ENCODE measurements at places on chromosomes 3 and 15.

DNA sequence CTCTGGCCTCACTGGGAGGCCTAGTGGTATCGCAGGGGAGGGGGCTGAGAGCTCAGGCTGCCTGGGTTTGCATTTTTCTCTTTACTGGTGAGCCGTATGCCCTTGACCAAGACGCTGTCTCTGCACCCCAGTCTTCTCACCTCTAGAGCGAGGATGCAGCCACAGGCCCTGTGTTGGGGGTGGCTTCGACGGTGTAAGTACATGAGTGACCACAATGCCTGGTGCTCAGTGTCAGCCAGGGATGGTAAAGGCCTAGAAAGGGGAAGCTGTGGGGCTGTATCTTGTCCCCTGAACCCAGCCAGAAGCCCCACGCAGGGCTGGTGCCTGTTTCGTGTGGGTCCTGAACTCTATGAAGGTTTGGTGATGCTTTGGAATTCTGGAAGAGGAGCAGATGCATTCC, 19.8 kb downstream of the SYNM start:
- no peak for DNase-seq

GRCh38 chr15:63050731-63051155, 8.2 kb downstream of the TPM1 start:
- DNase-seq: no peak

- no peak for DNase-seq
These were observed 525.2 kb downstream of the CADM2 start for GRCh38 chr3:85483986-85484385.

GRCh38 chr3:66851894-66852613, 146.1 kb upstream of the KBTBD8 start:
- DNase-seq: no peak

DNA sequence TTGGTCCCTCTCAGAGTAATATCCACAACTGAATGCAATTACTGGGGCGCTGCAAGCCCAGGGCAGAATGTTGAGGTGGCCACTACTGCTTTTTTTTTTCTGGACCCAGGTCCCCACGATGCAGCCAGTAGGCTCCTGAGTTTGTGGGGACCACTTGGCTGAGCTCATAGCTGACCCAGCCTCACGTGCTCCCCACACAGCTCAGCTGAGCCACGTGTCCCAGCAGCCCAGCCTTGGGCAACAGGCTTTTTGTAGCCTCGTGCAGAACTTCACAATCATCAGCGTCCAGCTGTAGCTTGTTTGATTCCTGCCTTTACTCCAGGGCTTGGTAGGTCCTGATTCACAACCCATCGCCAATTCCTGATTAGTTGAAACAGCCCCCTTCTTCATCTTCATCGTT, 117.3 kb downstream of the ETFA start:
- DNase-seq: no peak

DNA sequence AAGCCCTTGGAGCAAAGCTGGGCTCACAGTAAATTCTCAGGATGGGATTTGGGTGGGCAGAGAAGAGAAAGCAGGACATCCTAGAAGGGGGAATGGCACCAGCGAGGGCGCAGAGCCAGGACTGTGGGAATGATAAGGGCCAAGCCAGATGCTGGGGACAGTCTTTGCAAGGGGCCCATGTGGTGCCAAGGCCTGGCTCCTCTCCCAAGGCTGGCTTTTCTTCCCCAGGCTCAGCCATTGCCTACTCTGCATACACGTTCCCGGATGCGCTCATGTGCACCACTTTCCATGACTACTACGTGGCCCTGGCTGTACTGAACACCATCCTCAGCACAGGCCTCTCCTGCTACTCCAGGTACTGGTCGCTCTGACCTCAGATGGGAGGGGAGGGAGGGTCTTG, 24.7 kb upstream of the KIF23 start:
- DNase-seq: no peak

DNA sequence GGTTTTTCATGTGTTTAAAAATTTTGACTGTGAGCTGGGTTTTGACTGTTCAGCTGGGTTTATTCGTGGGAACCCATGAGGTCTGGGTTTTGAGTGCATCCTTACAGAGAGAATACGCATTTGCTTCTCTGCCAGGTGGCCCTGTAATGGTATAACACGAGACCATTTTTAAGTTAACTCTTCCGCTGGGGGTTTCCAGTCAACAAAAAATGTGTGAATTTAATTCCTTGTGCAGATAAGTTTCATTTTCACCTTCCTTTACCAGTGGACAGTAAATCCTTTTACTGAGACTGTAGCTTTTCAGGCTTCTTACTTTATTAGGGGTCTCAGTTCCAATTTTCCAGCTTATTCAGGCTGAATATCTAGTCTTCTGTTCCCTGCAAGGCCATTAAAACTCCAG, 149.6 kb downstream of the OPA1 start:
- DNase-seq: no peak

- DNase-seq: no peak
These were observed 870.3 kb downstream of the NAALADL2 start for GRCh38 chr3:175729466-175729865.

- DNase-seq: no peak
These were observed 379.5 kb upstream of the AGTR1 start for GRCh38 chr3:148318240-148318639.

DNA sequence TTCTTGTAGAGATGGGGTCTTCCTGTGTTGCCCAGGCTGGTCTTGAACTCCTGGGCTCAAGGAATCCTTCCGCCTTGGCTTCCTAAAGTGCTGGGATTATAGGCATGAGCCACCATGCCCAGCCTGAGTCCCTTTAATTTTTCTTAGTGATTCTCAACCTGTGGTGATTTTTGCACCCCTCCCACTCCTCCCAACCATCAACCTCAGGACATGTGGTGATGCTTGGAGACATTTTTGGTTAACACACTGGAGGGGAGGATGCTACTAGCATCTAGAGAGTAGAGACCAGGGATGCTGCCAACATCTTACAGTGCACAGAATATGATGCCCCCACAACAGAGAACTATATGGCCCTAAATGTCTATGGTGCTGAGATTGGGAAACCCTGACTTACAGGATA, 83.0 kb upstream of the LMOD3 start:
- no peak for DNase-seq

GRCh38 chr15:38617831-38618230, 53.2 kb upstream of the RASGRP1 start:
- DNase-seq: no peak

DNA sequence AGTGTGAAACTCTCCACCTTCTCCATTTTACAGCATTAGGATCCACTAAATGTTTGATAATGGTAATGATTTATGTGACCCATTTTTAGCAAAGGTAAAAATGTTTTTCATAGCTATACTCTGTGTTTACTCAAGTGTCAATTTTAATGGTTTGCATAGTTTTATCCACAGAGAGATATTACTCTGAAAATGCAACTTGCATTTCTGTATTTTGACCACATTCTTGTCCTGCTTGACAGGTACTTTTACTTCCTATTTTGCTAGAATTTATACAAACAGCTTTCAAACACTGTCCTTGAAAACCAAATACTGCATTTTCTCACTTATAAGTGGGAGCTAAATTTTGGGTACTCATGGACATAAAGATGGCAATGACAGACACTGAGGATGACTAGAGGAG, 62.9 kb downstream of the SERPINI1 start:
- no peak for DNase-seq

GRCh38 chr3:147654827-147655226, 245.7 kb downstream of the ZIC1 start:
- DNase-seq: no peak

DNA sequence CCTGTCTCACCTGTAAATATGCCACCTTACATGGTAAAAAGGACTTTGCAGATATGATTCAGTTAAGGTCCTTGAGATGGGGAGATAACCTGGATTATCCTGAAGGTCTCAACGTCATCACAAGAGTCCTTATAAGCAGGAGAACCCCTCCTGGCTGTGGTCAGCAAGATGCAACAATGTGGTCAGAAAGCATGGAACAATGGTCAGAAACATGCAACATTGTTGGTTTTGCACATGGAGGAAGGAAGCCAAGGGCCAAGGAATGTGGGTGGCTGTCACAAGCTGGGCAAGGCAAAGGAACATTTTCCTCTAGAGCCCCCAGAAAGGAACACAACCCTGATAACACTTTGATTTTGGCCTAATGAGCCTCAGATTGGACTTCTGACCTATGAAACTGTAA, 9.4 kb upstream of the SUMF1 start:
- DNase-seq: no peak

DNA sequence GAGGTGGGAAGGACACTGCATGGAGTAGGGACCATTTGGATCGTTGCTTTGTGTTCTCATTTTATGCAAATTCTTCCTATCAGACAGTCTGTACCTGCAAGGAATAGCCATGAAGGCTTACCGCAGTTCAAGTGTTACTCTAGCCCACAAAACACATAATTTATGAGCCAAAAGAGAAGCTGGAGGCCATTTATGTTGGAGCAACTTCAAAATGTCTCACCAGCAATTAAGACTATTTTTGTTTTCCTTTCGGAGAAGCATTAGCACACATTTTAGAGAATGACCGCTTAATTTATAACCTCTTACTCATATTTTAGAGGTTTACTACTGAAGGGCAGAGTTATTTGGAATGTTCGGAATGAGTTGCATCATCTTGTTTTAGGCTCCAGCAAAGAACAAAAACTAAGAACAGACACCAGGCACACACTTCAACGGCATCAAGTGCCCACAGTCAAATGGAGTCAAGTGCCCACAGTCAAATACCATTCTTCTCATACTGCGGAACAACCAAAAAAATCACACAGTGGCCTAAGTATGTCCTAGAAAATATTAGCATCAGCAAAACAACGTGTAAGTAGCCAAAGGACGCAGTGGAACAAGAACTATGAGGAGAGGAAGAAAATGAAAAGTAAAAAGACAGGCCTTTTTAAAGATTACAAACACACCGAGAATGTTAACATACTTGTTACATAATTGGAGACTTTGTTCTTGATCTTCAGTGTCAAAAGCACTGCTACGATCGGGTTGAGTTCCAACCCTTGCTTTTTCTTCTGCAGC, 17.5 kb upstream of the GOLGA8J start:
- DNase-seq: no peak

DNA sequence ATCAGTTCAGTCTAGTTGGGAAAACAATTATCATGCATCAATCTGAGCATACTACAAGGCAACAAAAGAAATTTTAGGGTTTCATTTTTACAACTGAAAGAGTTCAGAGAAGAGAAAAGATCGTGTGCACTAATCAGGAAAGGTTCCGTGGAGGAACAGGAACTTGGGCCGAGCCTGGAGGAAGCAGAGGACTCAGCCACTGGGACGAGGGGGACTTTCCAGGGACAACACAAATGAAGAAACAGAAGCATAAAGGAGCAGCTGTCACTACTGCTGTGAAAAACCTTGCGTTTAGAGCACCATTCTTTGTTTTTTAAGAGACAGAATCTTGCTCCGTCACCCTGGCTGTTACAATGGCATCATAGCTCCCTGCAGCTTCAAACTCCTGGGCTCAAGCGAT, 60.5 kb downstream of the MYO1E start:
- no peak for DNase-seq

DNA sequence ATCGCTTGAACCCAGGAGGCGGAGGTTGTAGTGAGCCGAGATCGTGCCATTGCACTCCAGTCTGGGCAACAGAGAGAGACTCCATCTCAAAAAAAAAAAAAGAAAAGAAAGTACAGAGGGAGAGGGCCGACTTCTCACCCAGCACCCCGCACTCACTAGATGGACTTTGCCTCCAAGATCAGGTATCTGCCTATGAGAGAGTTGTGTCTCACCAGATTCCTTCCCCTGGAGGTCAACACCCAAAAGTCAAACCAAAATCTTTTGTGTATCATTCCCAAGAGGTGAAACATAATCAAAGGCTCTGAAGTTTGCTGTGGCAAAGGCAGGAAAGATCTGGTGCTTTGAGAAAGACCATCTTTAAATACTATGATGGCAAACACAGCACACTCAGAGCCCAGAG, 51.2 kb downstream of the HMCES start:
- no peak for DNase-seq

DNA sequence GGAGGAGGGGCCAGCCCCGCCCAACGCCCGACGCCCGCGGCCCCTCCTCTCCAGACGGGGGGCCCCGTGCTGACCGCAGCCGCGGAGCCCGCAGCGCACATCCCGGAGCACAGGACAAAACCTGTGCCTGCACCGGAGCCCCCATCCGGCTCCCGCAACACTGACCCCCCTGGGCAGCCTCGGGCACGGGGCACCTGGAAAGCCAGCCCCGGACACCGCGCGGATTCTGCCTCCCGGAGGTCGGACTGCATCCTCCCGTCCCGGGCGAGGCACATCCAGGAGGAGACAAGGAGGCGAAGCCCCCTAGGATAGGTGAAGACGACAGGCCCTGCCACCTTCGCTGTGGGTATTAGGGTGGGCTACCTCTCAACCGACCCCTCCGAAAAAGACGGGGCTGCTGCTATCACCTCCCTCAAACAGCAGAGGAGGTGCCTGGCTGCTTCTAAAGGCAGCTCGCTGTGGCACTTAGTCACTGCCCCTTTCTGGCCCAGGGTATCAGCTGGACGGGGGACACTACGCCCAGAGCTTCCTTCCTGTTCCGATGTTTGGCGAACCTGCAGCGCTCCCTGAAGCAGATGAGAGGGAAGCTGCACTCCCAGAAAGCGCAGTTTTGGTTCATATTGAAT, 10.6 kb downstream of the XXYLT1 start:
- no peak for DNase-seq

GRCh38 chr3:170523248-170523647, 62.6 kb downstream of the SLC7A14 start:
- DNase-seq: no peak

GRCh38 chr3:66195347-66195783, 25.4 kb upstream of the SLC25A26 start:
- DNase-seq: no peak

- DNase-seq: no peak
These were observed 482.8 kb upstream of the NAALADL2 start for GRCh38 chr3:174376346-174376745.

GRCh38 chr3:44265815-44266214, 24.1 kb downstream of the TOPAZ1 start:
- DNase-seq: no peak

- DNase-seq: no peak
These were observed 60.7 kb downstream of the PDZRN3 start for GRCh38 chr3:73563896-73564582.

- DNase-seq: no peak
These were observed 2.9 kb upstream of the JAGN1 start for GRCh38 chr3:9887480-9887879.

- DNase-seq: no peak
These were observed 361.2 kb downstream of the DIPK2A start for GRCh38 chr3:144332868-144333267.

DNA sequence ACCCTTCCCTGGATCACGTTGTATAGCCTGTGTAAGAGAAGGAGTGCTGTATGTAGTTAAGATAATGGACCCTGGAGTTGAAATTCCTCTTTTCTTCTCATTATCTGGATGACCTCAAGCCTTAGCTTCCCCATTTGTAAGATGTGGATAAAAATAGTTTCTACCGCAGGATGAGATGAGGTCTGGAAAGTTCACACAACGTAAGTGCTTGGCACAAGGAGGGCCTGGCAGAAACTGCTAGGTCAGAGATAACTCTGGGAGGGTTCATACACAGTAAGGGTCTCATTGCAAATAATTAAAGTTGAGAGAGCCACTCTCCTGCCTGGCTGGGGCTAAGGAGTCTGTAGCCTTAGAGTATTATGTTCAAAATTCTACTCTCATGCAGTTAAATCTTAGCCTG, 214.4 kb downstream of the LRTM1 start:
- DNase-seq: no peak
